Suppressor macrophage (primary cell): ENCODE measurements at places on chromosomes 7 and 10.
A peak's percentile ranks its signal among the peaks of the same experiment; 100 is the strongest.

DNA sequence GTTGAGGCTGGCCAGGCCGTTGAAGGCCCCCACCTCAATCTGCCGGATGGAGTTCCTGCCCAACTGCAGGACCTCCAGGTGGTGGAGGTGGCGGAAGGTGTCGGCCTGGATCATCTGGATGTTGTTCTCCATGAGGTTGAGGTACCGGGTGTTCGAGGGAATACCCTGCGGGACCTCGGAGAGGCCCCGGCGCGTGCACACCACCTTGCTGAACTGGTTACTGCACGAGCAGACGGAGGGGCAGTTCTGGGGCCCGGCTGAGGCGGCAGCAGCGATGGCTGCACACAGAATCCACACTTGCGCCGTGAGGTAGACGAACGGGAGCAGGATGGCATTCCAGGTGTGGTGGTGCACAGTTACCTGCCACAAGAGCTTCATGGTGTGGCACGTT lies 979 bp downstream of the LRRC4 start:
- no peak for DNase-seq

DNA sequence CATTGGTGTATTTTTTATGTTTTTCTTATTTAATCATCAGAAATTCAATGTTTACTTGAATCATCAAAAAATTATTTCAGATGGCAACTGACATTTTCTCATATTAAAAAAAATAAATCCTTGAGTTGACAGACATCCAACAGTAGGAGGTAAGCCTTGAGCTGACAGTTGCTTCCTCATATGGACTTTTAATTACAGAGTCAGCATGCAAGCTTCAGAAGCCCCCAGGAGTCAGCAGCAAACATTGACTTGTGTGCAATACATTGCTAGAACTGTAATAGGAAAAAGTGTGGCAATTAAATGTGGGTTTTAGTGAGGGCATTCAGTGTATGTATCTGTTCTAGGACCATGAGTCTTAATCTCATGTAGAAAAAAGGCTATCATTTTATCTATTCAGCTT lies 62.4 kb upstream of the TAS2R16 start:
- DNase-seq, result no peak

DNA sequence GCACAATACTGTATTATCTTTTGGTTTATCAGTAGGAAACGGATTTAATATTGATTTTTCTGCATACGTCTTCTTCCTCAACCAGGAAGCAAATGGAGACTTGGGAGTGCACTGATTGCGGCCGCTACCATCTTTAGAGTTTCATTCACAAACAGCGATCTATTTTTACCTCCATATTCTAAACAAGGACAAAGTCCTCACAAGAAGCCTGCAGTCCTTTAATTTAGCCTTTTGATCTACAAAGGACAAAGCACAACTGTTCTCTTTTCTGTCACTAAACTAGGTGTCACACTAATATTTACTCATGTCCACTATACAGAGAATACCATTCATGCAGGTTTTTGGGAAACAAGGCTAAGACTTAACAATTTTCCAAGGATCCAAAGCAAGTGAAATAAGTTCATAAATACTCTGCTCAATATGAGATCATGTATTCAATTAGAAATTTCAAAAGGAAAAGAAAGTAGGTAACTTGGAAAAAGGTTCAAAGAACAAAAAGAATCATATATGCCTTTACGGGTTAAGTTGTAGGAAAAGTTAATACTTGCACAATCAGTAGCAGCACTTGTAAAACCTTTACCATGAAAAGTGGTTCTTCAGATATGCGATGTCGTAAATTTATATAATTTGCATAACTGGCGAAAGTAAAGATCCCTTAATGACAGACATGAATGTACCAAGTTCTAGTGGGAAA lies 92.1 kb downstream of the UPF2 start:
- DNase-seq, result no peak

GRCh38 chr10:69492091-69492745 lies 41.0 kb downstream of the TSPAN15 start:
- no peak for DNase-seq

DNA sequence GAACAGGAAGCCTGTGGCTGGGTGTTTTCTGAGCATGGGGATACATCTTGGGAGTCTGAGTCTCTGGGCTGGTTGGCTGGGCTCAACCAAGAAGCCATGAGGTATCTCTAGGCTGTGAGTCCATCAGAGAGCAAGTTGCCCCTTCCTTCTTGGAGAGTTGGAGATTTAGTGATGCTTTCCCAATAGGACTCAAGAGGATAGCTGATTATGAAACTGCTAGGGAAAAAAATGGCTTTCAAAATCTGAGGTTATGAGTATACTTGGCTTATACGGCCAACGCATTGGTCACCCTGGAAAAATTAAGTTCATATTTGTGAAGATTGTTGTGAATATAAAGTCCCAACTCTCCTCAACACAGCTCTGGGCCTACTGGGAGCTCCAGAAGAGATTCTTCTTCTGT lies 162.7 kb upstream of the KMT2E start:
- no peak for DNase-seq

- no peak for DNase-seq
These were observed 115.2 kb upstream of the PITRM1 start for GRCh38 chr10:3287572-3288445.

DNA sequence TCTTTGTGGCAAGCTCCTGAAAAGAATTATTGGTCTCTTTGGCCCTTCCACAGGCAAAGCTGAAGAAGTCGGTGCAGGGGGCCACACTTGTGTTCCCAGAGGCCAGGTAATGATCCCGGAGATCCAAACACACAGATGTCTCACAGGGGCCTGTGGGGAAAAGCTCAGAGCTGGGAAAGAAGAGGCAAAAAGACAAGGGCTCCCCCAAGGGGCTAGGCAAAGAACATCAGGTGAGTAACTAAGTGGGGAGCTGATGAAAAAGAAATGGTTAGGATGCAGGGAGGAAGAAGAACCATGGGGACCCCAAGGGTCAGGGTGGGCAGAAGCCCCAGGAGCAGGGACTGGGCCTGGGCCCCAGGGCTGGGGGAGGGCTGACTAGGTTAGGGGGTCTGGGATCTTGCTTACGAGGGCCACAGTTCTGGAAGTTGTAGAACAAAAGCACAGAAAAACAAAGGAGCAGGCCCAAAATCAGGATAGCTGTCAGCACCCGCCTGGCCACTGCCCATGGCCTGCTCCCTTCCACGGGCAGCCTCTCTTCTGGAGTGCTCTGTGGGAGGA lies 1.1 kb downstream of the KEL start:
- DNase-seq, result peak; percentile 50

DNA sequence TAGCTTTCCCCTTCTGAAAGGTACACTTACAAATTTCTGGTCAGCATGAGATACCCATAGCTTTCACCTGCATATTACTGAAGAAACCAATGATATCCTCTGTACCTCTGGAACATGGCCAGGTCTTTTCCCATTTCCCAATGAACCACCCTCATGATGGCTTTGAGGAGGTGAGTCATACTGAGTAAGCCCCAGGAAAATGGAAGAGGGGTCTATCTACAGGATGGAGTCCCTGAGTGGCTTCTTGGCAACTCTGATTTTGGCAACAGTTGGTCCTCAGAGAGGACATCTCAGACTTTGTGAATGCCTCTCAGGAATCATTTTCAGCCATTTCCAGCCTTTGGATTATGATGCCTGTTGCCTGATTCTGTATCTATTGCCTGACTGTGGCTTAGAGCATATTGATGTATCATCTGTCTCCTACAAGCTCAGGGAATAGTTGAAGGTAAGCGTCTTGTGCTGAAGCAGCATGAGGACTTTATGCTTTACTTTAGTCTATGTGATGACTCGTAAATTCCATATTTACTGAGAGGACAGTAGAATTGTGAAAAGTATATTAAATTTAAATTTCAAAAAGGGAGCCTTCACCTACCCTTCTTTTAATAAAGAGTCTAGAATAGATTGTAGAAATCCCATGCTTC lies 84.7 kb upstream of the DKK1 start:
- no peak for DNase-seq

DNA sequence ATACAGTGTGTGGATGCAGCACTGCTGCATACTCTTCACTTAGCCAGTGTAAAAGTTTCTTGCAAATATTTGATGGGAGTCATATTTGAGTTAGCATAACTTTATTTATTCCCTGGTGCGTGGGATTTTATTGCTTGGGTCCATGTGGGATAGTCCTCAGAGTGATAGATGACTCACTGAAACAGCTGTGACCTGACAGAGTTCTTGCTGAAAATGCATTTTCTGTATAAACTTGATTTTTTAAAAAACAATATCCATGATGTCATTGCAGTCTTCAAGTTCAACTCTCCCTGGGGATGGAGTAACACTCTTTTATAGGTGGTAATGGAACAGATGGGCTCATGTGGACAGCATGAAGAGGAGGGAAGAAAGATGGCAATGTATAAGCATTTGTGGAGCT lies 310.0 kb downstream of the PPP1R3A start:
- DNase-seq, result no peak

DNA sequence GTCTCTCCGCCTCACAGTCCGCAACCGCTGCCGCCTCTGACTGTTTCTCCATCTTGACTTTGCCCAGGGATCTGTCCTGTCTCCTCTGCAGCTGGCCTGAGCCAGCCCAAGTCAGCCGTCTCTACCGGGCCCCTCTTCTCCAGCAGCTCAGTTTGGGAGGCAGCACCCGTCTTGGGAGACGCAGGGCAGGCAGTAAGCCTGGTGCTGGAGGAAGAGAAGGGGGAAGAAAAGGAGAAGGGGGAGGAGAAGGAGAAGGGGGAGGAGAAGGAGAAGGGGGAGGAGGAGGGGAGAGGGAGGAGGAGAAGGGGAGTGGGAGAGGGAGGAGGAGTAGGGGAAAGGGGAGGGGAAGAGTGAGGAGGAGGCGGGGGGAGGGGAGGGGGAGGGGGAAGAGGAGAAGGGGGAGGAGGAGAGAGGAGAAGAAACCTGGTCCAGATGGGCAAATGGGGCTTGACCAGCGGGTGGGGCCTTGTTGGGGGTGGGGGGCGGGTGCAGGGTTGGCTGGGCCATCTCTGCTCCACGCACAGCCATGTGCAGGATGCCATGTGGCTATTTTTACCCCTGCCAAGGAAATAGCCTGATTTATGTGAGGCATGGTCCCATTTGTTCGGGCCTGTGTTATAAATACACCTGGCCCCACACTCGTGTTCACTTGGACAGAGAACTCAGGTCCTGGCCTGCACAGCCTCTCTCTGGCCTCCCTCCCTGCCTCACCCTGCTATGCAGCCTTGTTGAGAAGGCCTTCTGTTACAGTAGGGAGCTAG lies 35.9 kb upstream of the FZD9 start:
- no peak for DNase-seq

- DNase-seq, result no peak
These were observed 21.0 kb upstream of the HILPDA start for GRCh38 chr7:128434413-128435326.

- no peak for DNase-seq
These were observed 71.2 kb downstream of the GRB10 start for GRCh38 chr7:50711271-50712175.

GRCh38 chr10:92757066-92757710 lies 67.4 kb downstream of the HHEX start:
- DNase-seq, result peak; percentile 96
